ENCODE measurements at places on chromosomes 3 and 15. TPM values are rescaled to one million over a fixed set of nuclear protein-coding genes. Genes with fewer than 3 reads are reported as not detected.

The CPLX3 gene
- 1.2 TPM for polyA plus RNA-seq

The LAMB2 gene
- 123 TPM for polyA plus RNA-seq

The FAM107A gene
- polyA plus RNA-seq: 6.3 TPM

The CCDC13 gene
- polyA plus RNA-seq: 0.53 TPM

The GP9 gene
- not detected for polyA plus RNA-seq

The GHSR gene
- not detected for polyA plus RNA-seq

The SLC28A1 gene
- 0.08 TPM for polyA plus RNA-seq

The ADAMTS17 gene
- 6.9 TPM for polyA plus RNA-seq

The PIERCE2 gene
- polyA plus RNA-seq: 2.1 TPM

The ISL2 gene
- polyA plus RNA-seq: 0.24 TPM

The DNAJB8 gene
- not detected for polyA plus RNA-seq

The REC114 gene
- not detected for polyA plus RNA-seq

The EXD1 gene
- polyA plus RNA-seq: not detected

The FEZF2 gene
- not detected for polyA plus RNA-seq

The ASB14 gene
- polyA plus RNA-seq: 0.06 TPM

The CCDC50 gene
- polyA plus RNA-seq: 14.9 TPM

The ARGFX gene
- polyA plus RNA-seq: not detected

The SPSB4 gene
- not detected for polyA plus RNA-seq

The FANCD2OS gene
- 0.22 TPM for polyA plus RNA-seq

The IL5RA gene
- polyA plus RNA-seq: 0.02 TPM

The CASR gene
- not detected for polyA plus RNA-seq

The CPN2 gene
- 0.02 TPM for polyA plus RNA-seq

The CCDC191 gene
- polyA plus RNA-seq: 1.0 TPM

The EPHA3 gene
- 0.18 TPM for polyA plus RNA-seq

The COL6A6 gene
- polyA plus RNA-seq: 0.02 TPM

The MAP6D1 gene
- 1.4 TPM for polyA plus RNA-seq

The AQP9 gene
- polyA plus RNA-seq: 0.33 TPM

The JMJD7 gene
- polyA plus RNA-seq: 27.9 TPM

The SYNPR gene
- not detected for polyA plus RNA-seq

The DAPK2 gene
- 8.9 TPM for polyA plus RNA-seq

The GMPPB gene
- 32.1 TPM for polyA plus RNA-seq

The ZNF717 gene
- polyA plus RNA-seq: 3.1 TPM

The ZNF80 gene
- polyA plus RNA-seq: not detected

The SEMA5B gene
- 0.19 TPM for polyA plus RNA-seq

The NMD3 gene
- 19.7 TPM for polyA plus RNA-seq

The PARP15 gene
- 0.94 TPM for polyA plus RNA-seq

The EFHB gene
- polyA plus RNA-seq: 0.11 TPM

The COL8A1 gene
- polyA plus RNA-seq: 1.4 TPM

The SELENOS gene
- 74.4 TPM for polyA plus RNA-seq

The GOLGA8B gene
- polyA plus RNA-seq: 22.8 TPM

The COL6A5 gene
- polyA plus RNA-seq: 0.04 TPM

The CFAP100 gene
- polyA plus RNA-seq: not detected

The DLL4 gene
- 1.8 TPM for polyA plus RNA-seq

The TRIM42 gene
- not detected for polyA plus RNA-seq

The BTLA gene
- 0.22 TPM for polyA plus RNA-seq

The UNC13C gene
- not detected for polyA plus RNA-seq

The GOLGA6L10 gene
- 8.9 TPM for polyA plus RNA-seq

The AMIGO3 gene
- 1.00 TPM for polyA plus RNA-seq

The NAALADL2 gene
- 0.26 TPM for polyA plus RNA-seq

The PROK2 gene
- polyA plus RNA-seq: 0.24 TPM

The PLSCR2 gene
- polyA plus RNA-seq: not detected

The PBRM1 gene
- polyA plus RNA-seq: 8.3 TPM

The MKRN3 gene
- 1.9 TPM for polyA plus RNA-seq

The MNS1 gene
- 2.1 TPM for polyA plus RNA-seq

The XCR1 gene
- polyA plus RNA-seq: 0.34 TPM

The ZNF35 gene
- 4.7 TPM for polyA plus RNA-seq

The PRSS50 gene
- polyA plus RNA-seq: 0.06 TPM
